ENCODE measurements at places on chromosomes 6 and 20.

- DNase-seq = no peak
Observed at GRCh38 chr6:127435626-127436220, 23.5 kb downstream of the KIAA0408 start.

DNA sequence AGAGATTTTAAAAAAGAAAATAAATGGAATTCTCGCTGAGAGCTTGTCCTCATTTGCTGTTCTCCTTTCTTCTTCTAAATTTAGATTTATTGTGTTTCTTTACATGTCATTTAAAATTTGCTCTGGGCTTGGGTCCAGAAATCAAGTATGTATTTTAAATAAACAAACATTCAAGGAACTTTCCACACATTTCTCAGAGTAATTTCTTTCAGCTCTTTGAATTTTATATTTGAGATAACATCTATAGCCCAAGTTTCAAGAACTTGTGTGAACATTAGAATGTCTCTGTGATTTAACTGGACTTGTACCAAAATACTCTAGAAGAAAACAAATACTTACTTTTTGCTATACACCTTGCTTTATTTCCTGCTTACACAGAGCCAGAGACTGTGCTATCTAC is 192.3 kb downstream of the TMEM200A start:
- DNase-seq = no peak

DNA sequence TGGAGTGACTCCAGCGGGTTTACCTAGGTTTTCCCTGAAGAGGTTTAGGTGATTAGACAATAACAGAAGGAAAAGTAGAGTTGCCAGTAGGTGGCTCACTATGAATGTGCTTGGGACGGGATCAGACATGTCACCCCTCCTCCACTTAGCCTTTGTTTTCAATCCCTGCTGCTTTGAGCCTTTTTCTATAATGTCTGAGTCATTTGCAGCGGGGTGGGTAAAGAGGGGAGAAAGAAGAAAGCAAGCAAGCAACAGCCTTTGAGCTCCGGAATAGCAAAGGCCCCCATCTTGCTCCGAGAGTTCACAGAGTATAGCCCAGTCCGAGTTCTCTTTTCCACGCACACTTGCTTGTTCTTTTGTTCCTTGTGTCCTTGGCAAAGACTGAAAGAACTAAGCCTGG is 129.1 kb downstream of the PACRG start:
- no peak for DNase-seq

GRCh38 chr20:18638768-18639167 is 50.9 kb downstream of the DTD1 start:
- DNase-seq = no peak

DNA sequence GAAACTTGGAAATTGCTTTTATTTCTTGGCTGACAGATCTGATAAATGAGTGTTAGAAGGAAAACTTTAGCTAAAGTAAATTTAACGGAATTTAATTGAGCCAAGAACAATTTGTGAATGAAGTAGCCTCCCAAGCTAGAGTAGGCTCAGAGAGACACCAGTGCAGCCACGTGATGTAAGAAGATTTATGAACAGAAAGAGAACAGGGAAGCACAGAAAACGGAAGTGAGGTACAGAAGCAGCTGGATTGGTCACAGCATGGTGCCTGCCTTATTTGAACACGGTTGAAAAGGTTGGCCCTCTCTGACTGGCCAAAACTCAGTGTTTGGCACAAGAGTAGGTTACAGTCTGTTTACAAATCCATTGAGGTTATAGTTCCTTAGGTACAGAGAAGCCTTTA is 29.5 kb upstream of the IFNGR1 start:
- no peak for DNase-seq

GRCh38 chr6:34560366-34561226 is 4.5 kb upstream of the SPDEF start:
- DNase-seq = no peak

All from NCI-H187 (cell line).